ENCODE measurements at places on chromosomes 4 and X. TPM values are rescaled to one million over a fixed set of nuclear protein-coding genes. Genes with fewer than 3 reads are reported as not detected.

GRCh38 chr4:143617994-143618679, 82.3 kb downstream of the FREM3 start:
- DNase-seq, result no peak

DNA sequence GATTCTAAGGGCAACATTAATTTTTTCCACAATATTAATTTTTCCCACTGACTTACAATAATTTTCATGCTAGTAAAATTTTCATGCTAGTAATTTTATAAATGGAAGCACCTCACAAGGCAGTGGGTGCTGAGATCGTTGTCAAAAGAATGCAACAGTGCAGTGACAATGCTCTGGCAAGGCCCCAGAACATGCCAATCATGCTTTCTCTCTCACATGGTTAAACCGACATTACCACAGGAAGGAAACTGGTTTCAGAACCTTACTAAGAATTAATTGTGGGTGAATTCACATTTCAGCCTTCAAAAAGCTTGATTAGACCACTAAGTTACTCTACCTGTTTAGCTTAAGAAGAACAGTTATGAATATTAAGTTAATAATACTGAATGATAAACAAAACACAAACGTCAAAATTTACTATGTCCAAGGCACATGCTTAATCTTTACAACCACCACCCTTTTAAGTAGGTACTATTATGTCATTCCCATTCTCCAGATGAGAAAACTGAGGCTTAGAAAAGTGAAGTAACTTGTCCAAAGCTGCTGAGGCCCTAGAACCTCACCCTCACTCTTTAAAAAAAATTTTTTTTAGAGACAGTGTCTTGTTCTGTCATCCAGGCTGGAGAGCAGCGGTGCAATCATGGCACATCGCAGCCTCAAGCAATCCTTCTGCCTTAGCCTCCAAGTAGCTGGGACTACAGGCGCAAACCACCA, 10.0 kb upstream of the OPHN1 start:
- no peak for DNase-seq

DNA sequence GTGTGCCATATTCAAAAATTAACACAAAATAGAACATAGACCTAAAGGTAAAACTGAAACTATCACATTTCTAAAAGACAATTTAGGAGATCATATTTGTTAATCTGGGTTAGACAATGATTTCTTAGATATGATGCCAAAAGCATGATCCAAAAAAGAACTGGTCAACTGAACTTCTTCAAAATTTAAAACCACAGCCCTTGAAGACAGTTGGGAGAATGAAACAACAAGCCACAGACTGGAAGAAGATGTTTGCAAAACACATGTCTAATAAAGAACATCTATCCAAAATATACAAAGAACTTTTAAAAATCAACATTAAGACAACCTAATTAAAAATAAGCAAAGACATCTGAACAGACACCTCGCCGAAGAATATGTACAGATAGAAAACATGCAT, 19.5 kb downstream of the COMMD8 start:
- no peak for DNase-seq

TRIML1 gene
- total RNA-seq, result not detected

- DNase-seq, result no peak
Observed at GRCh38 chr4:67549123-67549522, 3.8 kb upstream of the CENPC start.

Measured in activated T-cell treated with anti-CD3 and anti-CD28 coated beads, Interleukin-2, amount 50 U/mL, for 72 hours (primary cell).